Activated CD4-positive, alpha-beta T cell treated with anti-CD3 and anti-CD28 coated beads for 36 hours (primary cell): ENCODE measurements at places on chromosomes 2 and 18.

DNA sequence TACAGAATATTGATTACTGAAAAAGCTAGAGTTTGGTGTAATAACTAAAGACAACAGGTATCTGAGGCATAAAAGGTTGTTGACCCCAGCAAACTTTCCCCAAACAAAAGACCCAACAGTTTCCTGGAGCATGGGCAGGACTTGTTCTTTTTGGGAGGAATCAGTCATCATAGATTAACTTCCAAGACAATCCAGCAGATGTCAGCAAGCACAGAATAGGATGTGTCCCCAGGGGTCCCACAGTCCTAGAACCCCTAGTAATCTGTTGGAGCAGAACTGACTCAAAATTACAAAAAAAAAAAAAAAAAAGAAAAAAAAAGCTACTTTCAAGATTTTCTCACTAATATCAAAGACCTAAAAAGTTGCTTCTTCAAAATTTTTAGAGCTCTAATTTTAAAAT is 564.7 kb upstream of the SLC39A10 start:
- DNase-seq = no peak

DNA sequence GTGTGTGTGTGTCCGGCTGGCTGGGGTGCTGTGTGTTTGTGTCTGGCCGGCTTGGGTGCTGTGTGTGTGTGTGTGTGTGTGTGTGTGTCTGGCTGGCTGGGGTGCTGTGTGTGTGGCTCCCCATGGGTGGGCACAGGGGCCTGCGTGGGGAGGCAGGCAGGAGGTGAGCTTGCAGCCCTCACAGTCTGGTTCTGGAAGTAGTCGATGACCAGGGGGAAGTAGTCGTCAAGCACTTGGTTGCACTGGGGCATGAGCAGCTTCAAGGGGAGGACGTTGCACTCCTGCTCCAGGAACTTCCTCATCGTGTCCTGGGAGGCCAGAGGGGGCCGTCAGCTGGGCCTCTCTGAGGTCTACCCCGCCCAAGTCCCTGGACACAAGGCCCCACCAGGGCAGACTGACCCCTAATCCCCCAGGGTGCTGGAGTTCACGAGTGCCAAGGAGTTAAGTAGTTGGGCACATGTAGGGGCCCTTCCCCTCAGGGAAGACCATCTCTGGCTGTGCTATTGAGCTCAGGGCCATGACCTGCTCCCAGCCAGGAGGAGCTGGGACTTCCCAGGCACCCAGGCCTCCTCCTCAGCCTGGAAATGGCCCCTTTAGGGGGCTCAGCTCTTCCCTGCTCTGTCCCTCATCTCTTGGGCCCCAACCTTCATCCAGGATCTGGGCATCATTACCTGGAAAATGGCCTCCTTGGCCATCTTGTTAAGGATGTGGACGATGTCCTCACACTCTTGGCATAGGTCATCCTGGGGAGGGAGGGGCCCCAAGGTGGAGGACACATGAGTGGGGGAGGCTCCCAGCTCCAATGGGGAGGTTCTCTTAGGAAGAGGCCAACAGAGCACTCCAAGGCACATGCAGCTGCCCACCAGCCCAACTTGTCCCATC is 1.3 kb downstream of the SFTPB start:
- DNase-seq = no peak

DNA sequence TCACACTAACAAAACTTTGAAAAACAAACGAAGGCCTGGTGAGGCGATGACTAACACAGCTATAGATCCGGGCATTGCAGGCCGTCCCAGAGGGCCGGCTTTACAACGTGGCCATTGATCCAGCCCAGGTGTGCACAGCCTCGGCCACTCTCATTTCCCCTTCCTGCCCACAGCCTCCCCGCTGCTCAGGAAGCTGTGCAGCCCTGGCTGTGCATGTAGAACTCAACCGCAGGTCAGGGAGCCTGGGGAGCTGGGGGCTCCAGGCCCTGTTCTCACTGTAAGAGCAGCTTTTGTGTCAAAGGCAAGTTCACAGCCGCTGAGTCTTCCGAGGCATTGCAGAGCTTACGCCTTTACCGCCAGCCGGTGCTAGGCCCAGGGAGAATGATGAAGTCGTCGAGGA is 87.2 kb downstream of the LONRF2 start:
- peak; percentile 16 for DNase-seq

DNA sequence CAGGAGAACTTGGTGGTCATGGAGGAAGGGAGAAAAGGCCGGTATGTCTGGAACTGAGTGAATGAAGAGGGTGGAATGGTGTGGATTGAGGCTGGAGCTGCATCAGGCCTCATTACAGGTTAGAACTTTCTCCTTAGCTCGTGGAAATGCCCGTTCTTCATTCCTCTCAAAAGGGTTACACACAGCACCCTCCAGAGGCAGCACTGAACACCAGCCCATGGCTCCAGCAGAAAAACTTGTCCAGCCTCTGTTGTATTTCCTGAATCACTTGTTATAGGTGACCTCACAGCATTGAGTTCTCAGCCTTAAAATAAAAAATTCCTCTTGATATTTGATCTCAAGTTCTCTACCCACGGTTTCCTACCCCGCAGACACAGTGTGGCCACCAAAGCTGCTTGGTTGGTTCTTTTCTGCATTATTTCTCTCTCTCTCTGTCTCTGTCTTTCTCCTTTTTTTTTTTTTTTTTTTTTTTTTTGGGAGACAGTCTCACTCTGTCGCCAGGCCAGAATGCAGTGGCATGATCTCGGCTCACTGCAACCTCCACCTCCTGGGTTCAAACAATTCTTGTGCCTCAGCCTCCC is 89.6 kb downstream of the ITGB1BP1 start:
- peak; percentile 53 for DNase-seq

GRCh38 chr2:126634273-126634861 is 21.6 kb upstream of the GYPC start:
- peak; percentile 53 for DNase-seq

GRCh38 chr2:115483666-115484065 is 1041.2 kb downstream of the DPP10 start:
- no peak for DNase-seq

GRCh38 chr2:3323360-3324035 is 54.1 kb downstream of the EIPR1 start:
- no peak for DNase-seq

DNA sequence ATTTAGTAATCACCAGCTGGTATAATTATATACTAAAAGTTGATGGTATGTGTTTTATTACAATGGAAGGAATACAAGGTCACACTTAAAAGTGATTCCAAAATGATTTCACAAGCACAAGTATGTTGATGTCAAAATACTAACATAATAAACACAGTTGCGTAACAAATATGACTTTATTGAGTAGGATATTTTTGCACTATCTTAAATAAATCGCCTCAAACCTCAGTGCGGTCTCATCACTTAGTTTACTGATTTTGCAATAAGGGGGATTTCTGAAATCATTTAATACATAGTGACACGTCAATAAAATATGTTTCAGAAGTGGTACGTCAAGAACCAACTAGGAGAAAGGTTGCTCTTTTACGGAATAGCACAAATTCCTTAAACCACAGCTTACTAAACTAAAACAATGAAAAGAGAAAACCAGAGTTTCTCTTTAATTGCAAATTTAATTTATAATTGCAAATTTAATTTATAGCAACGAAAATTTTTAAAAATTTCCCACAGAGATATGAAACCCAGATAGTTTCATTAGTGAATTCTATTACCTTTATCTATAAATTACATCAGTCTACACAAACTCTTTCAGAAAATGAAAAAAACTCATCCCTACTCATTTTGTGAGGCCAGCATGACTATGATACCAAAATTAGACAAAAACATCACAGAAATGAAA is 304.0 kb upstream of the REG3G start:
- DNase-seq = no peak

DNA sequence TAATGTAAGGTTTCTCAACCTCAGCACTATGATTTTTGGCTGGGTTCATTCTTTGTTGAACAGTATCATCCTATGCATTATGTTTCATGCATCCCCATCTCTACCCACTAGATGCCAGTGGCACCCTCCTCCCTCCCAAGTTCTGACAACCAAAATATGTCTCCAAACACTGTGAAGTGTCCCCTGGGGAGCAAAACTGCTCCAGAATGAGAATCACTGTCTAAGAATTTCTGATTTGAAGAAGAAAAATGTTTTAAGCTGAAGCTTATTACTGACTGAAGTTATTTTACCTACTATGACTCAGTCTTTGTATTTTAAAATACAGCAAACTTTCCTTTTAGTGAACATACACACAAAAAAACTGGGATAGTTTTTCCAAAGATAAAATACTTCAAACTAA is 3.4 kb downstream of the THADA start:
- peak; percentile 20 for DNase-seq

- peak; percentile 36 for DNase-seq
Measured at GRCh38 chr2:105895990-105896764, 151.5 kb downstream of the NCK2 start.

DNA sequence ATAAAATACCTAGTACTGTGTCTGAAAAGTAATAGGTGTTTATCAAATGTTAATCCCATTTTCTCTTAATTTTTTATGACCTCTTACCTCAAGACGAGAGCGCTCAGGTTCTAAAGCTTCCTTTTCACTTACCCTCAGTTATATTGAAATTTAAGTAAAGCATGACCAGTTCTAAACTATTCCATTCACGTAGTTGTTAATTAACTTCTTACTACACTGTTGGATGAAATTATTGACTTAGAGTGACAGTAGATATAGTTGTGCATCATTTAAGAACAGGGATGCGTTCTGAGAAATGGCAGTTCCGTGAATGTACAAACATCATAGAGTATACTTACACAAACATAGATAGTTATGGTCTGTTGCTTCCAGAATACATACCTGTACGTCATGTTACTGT is 20.1 kb upstream of the HTR2B start:
- DNase-seq = no peak

- no peak for DNase-seq
Measured at GRCh38 chr2:37262522-37262921, 31.1 kb downstream of the NDUFAF7 start.

DNA sequence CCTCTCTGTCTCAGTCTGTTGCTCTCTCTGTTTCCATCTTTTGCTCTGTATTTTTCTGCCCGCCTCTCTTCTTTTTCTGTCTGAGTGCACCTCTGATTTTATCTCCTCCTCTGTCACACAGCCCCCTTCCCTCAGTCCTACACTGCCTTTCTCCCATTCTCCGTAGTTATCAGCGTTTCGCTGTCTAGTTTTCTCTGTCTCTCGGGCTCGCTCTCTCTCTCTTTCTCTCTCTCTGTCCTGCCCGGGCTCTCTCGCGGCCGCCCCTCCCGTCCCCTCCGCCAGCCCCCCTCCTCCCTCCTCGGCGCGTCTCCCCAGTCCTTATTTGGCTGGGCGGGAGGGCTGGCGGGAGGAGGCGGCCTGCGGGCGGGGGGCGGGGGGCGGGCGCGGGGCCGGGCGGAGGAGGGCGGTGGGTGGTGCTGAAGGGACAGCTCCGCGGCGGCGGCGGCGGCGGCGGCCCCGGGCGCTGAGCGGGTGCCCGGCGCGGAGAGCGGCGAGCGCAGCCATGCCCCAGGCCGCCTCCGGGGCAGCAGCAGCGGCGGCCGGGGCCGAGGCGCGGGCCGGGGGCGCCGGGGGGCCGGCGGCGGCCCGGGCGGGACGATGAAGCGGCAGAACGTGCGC is at the start of gene KCNK3:
KCNK3 (plus strand) TSS at position 444 of the 618 bp plus-strand sequence; CDS start at position 598, 154 bp downstream.
- DNase-seq = peak; percentile 66

GRCh38 chr2:1487758-1488157 is 74.5 kb downstream of the TPO start:
- DNase-seq = no peak

- DNase-seq = no peak
Measured at GRCh38 chr2:233168445-233168844, 83.0 kb upstream of the ATG16L1 start.

- DNase-seq = no peak
Measured at GRCh38 chr2:188726626-188727247, 247.4 kb upstream of the COL3A1 start.

DNA sequence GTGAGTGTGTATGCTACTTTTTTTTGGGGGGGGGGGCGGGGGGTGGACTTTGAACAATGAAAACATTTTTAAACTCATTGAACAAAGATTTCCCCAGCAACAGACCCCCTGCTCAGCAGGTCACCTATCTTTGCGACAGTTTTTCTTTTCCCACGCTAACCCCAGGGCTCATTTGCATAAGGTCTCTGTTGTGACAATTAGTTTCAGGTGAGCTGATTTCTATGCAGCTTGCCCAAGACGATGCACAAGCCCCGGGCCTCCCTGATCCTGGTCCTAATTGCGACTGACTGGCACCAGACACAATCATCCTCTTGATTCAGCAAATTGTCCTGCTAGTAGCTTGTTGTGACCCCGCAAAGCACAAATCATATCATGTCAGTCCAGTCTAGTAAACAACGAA is 40.3 kb downstream of the ZEB2 start:
- no peak for DNase-seq

DNA sequence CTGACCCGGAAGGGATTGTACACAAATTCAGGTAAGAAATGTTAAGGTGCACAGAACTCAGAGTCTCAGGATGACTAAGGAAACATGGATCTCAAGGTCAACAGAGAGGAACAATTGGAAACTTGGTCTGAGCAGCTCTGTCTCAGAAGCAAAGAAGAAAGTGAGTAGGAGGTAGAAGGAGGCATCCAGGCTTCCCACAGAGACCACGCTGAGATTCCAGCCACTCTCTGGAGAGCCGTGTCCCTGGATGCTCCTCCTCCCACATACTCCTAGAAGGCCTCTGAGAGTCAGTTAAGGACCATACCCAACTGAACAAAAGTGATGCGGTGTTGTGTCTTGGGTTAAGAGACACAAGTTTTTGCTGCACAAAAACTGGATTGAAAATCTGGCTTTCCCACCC is 8.6 kb upstream of the PLB1 start:
- no peak for DNase-seq

GRCh38 chr2:173998386-173998785 is 33.2 kb upstream of the SP3 start:
- DNase-seq = no peak

DNA sequence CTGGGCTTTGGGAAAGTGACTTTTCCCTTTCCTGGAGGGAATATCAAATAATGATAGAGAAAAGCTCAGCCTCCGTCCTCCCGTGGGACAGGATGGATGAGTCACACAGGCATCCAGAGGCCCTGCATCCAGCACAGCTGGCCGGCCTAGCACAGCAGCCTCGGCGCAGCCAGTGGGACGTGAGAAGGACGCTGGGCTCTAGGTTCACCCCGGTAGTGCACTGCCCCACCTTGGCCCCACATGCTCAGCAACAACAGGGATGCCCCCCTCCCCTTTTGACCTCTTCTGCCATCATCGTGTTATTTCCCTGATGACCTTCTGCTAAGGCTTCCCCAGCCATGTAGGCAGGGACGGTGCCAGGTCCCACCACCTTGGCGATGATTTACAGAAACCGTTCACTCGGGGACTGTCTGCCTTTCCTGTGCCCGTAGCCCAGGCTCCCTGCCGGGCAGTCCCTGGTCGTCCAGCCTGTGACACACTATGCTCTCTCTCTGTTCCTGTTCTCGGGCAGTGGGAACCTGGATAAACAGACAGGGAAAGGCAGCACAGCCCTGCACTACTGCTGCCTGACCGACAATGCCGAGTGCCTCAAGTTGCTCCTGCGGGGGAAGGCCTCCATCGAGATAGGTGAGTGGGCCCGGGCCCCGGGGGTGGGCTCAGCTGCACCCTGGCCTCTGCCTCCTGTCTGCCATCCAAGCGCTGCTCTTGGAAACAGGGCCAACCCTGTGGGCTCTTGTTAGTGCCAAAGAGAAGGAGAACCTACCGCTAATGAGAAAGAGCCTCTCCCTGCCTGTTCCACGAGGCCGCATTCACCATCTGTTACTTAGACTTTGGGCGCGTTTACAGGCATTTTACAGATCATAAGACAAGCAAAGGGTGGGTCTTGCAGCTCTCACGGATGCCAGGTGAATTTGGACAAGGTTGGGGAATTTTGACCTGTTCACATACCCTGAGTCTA is 44.6 kb downstream of the ITGB1BP1 start:
- no peak for DNase-seq
